WTC11 (cell line): ENCODE measurements at places on chromosomes 3 and 15. TPM values are rescaled to one million over a fixed set of nuclear protein-coding genes. Genes with fewer than 3 reads are reported as not detected.

DNA sequence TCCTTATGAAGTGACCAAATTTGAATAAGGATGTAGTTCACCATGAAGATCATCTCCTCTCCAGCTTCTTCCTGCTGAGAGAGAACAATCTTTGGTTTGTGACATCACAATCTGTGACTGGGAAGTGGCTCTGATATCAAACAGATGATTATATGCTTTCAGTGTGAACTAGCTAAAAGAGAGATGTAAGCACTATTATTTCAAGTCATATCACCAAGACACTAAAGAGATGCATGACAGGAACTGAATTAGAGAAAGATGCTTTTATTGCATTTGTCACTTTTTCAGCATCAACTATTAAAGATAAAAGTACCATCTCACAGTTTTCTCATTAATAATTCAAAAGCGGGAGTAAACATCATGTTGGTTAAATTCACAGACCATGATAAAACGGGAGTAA lies 3.5 kb downstream of the CHRM5 start:
- no peaks in the 10 kb centered on the region for H3K27me3 ChIP-seq
- DNase-seq, result no peak
- H3K27ac ChIP-seq, result no peak overlapping the region

The TMEM41A gene
- 14.4 to 17.2 TPM (median 15.7 TPM) in 3 replicates for total RNA-seq

DNA sequence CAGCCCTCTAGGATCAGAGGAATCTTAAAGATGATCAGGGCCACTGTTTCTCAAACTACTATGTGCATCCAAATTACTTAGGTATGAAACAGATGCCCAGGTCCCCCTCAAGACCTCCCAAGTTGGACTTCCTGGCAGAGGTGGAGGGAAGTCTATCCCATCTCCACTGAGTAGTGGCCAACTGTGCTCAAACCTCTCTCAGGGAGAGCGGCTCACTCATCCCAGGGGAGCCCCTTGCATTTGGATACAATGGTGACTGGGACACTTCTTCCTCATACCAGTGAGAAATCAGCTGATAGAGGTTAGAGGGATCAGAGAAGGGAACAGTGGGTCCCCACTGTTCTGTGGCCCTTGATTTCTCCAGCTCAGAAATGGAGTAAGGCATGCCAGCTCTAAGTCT lies 8.7 kb upstream of the WNT7A start:
- no peaks in the 10 kb centered on the region for H3K36me3 ChIP-seq
- no peak overlapping the region for H3K27ac ChIP-seq
- H3K27me3 ChIP-seq, result peaks cover 53% of the 10 kb centered on the region
- DNase-seq, result no peak
- H3K4me3 ChIP-seq, result no peak overlapping the region
- H3K4me1 ChIP-seq, result no peaks in the 10 kb centered on the region

The ZNF620 gene
- 15.6 to 19.8 TPM (median 17.2 TPM) in 3 replicates for total RNA-seq

The CCR8 gene
- 0.33 TPM in 1 of 3 replicates, not detected in the others for total RNA-seq
